Stromal cell of bone marrow (primary cell): ENCODE measurements at places on chromosomes 5 and 9.

- DNase-seq: no peak
Measured at GRCh38 chr5:96743065-96743768, 64.5 kb downstream of the ERAP1 start.

DNA sequence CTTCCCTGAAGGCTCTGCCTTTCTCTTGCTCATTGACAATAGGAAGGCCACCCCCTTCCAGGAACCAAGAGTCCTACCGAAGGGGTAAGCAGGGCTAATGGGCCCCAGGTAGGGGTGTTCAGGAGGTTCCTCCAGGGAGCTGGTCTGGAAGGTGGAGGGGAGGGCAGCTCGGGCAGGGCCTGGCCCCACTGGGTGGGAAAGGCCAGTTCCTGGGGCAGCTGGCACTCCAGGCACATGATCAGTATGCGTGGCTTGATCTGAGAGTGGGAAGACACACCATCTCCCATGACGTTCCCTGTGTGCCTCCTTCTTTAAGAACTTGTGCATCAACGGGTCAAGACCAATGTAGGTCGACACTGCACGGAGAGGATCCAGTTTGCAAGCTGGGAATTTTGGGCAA is 149.8 kb downstream of the PHF2 start:
- DNase-seq: no peak

- DNase-seq: no peak
Measured at GRCh38 chr9:4339836-4340560, 40.1 kb upstream of the GLIS3 start.

- peak; percentile 62 for DNase-seq
Measured at GRCh38 chr9:72826996-72827949, 125.6 kb downstream of the ALDH1A1 start.

DNA sequence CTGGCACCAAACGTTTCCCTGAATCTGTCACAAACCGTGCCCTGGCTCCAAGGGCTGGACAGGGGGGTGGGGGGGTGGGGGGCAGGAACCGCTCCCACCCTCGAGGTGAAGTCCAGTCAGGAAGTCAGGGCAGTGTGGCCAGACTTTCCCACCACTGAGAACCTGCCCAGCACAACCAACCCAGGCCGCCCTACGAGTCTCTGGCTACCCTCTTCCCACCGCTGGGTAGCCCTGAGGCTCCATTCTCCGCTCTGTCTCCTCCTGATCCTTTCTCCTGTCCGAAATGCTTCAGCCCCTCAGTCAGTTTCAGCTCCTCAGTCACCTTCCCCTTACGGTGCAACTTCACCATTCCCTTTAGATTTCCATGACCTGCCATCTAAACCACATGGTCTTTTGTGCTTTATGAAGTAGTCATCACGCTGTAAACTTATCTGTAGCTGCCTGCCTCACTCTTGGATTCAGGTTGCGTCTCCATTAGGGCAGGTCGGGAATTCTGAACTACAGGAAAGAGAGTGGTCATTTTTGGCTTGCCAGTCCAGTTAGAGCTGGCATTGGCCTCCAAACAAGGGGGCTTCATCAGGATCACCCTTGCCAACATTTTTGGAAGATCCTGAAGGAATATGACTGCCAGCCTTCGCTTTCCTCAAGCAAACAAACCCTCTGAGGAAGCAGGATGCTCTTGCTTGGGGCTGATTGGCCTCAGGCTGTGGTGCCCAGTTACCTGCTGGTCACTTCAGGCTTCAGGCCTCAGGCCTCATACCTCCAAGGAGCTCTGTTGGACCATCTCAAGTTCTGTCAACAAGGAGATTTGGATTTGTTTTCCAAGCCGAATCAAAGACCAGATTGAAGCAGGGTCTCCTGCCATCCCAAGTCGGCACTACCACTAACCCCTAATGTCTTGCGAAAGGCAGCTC is 794 bp upstream of the DCAF12 start:
- DNase-seq: no peak

- no peak for DNase-seq
Measured at GRCh38 chr5:149724130-149724840, 5.8 kb upstream of the PPARGC1B start.

- peak; percentile 74 for DNase-seq
Measured at GRCh38 chr9:106697750-106698502, 165.0 kb upstream of the ZNF462 start.

DNA sequence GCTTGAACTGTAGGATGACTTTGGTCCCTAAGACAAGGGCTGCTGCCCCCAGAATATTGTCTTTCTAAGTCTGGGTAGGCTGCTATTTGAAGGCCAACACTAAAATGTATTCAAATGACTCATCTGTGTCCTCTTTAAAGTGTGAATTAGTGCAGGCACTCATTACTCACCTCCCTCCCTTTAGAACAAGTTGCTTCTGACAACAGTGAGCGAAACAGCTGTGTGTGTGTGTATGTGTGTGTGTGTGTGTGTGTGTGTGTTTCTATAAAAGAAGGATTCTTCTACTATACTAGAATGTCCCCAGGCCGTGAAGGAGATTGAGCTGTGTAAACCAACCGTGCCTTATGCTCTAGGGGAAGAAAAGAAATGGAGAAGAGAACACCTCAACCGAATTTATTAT is 1337.2 kb downstream of the PTPRD start:
- no peak for DNase-seq

GRCh38 chr5:43123887-43124286 is 3.2 kb downstream of the ZNF131 start:
- no peak for DNase-seq

DNA sequence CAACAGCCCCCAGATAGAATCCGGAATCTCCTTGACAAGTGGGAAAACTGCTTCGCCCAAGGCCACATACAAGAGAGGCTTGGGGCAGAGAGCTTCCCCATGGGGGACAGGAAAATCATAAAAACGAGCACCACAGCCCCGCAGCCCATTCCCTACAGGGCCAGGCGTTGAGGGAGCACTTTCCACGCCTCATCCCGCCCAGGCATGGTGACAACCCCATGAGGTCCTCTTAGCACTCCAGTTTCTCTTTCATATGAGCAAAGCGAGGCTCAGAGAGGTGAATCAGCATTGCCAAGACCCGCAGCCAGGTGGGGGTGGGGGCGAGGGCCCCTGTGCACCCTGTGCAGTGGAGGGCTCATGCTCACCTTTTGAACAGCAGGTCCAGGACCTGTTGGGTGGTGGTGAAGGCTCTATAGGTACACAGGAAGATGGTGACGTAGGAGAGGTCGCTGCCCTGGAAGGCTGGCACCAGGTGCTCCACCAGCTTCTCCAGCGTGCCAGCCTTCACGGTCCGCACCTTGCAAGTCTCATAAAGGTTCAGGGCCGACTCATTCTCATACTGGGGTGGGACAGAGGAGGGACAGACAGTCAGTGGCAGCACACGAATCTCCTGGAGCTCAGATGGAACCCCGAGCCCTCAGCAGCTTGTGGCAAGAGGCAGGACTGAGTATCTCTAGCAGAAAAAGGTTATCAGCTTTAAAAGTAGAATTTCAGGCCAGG is 10.9 kb downstream of the RALGDS start:
- DNase-seq: no peak

DNA sequence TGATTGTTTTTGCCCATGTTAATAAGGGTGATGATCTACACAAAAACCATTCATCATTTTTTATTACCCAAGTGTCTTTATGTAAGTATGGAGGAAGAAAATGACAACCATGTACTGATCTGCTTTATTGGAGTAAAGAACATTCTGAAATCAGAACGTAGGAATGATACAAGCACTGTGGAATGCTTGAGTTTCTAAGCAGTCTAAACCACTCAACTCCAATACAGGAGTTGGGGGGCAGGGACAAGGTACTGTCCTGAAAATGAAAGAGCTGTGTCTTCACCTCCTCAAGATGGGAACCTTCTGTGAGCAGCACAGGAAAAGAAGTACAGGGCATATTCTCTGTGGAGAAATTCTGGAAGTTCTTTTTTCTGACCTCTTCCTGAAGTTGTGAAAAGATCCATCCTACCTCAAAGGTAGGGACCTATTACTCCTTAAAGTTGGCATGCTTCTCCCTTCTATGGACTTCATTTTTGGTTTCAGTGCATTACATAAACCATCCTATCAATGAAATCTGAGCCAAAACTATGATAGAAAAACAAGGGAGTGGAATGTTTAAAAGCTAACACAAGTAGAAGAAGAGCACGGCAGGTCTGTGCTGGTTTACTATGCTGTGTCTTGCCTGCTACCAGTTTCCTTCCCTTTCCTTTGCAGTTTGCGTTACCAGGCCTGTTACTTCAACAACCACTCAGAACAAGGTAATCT is 202.6 kb downstream of the SEMA5A start:
- DNase-seq: no peak

GRCh38 chr9:13960011-13960765 is 353.8 kb downstream of the NFIB start:
- DNase-seq: no peak

- DNase-seq: peak; percentile 31
Measured at GRCh38 chr5:41763081-41763480, 107.1 kb downstream of the OXCT1 start.

- DNase-seq: peak; percentile 70
Measured at GRCh38 chr5:137751869-137752491, 2.2 kb downstream of the HNRNPA0 start.

DNA sequence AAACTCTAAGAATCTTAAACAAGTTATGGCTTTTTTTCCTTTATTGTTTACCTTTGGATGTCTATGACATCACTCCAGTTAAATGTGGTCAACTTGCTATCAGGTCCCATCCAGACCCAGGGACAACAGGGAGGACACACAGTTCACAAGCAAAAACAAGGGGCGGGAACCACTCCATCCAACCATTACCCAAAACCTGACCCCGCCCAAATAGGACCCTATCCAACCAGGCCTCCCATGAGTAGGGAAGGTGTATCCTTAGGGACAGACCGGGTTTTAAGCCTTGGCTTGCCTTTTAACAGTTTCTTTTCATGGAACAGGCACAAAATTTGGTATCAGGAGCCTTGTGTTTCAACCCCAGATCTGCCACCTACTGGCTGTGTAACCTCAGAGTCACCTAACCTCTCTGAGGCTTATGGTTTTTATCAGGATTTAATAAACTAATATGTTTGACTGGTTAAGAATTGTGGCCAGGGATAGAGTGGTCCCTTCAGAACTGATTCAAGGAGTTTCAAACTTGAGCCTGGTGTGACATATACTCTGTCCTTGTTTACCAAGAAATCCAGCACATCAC is 127.7 kb upstream of the RAD23B start:
- no peak for DNase-seq

DNA sequence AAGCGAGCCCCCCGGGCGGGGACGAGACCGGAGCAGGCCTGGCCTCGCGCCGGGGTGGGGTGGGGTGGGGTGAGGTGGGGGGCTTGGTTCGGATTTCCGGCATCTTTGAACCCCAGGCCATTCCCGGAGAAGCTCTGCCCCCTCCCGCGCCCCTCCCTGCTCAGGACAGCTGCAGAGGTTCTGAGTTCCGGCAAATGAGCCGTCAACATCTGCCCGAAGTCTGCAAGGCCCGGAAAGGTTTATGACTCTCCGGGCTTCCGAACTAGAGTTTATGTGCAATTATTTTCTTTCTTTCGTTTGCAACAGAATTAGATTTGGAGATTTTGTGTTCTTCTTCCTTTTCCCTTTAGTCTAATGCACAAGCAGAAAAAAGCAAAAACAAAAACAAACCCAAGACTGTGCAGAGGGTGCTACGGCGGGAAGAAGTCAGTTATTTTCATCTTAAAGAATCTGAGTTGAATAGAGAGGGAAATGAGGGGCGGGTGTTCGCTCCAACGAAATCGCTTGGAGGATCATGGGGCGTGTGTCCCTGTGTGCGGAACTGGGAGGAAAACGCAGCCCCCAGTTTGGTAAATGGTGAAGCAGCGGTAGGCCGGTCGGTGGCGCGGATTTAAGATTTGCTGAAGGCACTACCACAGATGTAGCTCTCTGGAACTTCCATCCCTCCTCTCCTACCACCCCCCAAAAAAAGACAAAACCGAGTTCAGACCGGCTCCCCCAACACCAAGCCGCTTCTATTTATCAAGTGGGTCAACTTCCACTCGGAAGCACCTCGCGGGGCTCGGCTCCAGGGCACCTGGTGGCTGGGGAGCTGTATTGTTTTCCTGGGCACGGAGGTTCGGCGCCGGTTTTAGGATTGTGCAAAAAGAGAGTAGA is 4.8 kb downstream of the LHX2 start:
- DNase-seq: no peak

DNA sequence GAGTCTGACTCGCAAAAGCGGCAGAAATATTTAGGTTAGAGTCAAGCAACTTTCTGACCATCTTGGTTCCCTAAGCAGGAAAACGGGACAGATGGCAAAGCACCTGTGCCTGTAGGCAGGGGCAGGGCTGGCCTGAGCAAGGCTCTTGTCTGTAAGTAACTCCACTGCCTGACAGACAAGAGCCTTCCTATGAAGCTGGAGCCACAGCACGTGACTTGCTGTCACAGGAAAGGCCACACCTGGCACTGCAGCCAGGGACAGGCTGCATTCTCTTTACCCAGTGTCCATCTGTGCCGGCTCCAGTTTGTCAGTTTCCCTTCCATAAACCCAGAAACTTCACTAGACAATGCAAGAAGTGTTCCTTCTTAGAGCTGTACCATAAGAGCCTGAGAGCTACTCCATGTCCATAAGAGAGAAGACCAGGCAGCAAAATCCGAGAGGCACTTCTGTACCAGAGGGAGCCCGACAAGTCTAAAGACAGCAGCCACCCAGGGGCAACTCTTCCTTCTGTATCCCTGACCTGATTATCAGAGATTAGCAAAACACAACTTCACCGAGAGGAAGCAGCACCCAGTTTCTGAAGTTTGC is 78.1 kb downstream of the GPR21 start:
- no peak for DNase-seq

DNA sequence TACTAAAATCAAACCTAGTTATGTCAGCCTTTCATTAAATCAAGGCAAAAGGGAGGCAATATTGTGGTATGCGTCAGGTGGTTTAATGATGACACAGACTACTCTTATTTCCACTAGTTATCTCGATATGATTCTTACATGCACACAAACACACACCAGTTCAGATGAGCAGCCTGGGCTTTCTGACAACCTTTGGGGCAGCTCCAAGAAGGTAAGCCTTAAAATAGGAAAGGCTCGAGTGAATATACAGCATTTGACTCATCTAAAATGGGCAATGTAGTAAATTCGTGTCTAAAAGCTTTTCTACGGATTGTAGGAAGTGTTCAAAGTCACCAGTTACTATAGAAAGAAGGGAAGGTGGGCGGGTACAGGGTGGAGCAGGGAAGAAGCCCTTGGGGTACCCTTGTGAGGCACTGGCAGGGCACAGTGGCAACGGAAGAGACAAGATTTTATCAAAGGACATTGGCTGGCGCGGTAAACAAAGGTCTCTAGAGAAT is 1.9 kb downstream of the ANKH start:
- DNase-seq: no peak

DNA sequence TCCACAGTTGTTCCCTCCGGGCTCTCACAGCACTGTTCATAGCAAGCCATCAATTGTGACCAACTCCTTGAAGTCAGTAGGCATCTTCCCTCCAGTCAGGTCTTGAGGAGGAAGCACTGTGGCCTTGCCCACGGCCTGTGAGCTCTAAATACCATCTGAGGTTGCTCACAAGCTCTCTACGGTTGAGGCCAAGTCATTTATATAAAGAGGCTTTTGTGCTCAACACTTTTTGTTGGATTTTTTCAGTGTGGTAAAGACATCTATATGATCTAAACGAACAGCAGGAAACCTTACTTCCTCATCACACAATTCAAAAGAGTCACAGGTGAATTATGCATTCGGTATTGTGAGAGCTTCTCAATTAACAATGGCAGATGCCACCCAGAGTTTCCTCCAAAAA is 97.3 kb downstream of the ZNF462 start:
- DNase-seq: no peak
